Foreskin keratinocyte (primary cell): ENCODE measurements at places on chromosomes 7 and 10.

DNA sequence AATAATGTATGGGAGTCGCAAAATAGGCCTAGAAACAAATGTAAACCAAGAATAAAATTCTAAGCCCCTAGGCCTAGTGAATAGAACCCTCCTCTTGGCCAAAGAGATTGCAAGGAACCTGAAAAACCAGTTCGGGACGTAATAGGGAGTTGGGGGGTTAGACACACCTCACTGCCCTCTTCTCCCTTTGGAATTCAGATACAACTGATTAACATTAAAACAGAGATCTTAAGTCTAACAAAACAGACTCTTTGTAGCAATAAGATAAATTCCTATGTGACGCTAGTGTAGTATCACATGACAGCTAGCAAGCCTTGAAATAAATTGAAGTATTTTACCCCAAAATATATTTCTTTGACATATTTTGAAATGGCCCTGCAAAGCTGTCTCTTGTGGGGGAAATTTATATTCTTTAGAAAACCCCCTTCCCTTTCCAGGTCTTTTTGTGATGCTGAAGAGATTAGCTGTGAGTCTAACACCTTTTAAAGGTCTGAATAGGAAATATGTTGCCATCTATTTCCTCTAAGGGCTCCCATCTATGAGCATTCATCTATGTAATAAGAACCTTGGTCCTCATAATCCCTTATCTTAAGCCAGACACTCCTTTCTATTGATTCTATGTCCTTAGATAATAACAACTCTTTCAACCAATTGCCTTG, 623.4 kb upstream of the NRG3 start:
- peak; percentile 1 for DNase-seq

DNA sequence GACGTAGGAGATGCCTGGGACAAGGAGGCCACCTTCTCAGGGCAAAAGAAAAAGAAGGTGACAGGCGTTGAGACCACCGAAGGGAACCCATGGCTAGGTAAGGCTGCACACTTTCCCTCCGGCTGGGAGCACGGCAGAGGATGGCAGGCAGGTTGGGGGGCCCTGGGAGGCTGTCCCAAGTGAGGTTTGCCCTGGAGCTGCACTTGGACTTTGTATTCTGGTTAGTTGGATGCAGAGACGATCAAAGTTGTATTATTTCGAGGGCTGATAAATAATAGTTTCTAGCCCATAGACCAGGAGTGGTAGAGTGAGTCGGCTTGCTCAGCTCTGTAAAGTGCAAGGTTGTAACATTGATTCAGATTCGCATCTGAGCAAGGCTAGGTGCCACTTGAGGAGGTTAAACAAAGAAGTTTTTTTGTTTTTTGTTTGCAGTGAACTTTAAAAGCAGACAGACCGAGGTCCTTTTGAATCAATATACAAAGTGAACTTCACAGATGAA, 608 bp downstream of the ENTPD7 start:
- DNase-seq: no peak

GRCh38 chr10:52653263-52653909, 119.2 kb downstream of the MBL2 start:
- DNase-seq: no peak

GRCh38 chr10:122050311-122050710, 61.3 kb downstream of the TACC2 start:
- no peak for DNase-seq

GRCh38 chr10:64506963-64507362, 985.8 kb downstream of the REEP3 start:
- DNase-seq: no peak

- DNase-seq: no peak
These were observed 46.7 kb upstream of the STRIP2 start for GRCh38 chr7:129387537-129387936.

DNA sequence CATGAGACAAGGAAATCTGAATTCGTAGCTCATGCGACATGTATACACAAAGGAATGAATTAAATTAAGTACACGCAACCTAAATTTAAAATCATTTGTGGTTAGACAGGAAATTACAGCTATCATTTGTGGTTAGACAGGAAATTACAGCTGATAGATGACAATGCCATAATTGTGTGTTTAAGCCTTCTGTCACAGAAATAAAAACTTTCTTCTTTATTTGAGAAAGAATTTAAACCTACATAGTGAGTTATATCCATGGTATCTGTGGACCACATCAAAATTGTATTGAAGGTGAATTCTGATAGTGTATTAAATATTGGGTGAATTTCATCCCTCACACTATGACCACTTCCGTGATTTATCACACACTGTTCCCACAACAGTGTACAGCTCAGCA, 362.9 kb downstream of the MAGI2 start:
- DNase-seq: peak; percentile 18

DNA sequence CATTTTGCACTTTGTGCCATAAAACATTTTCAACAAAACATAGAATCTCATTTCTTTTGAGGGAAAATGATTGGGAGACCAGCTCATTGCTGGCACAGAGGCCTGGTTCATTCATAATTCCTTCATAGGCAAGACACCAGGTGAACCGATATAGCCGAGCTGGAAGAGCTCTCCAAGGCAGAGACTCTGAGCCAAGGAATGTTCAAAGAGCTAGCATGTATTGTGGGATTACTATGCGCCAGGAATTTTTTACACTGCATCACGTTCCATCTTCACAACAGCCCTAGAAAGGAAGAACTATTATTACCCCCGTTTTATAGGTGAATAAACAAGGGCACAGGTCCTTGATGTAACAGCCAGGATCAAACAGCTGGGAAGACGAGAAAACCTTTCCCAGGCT, 2.1 kb upstream of the IL6 start:
- no peak for DNase-seq

GRCh38 chr7:38232502-38233366, 40.7 kb downstream of the TARP start:
- no peak for DNase-seq

DNA sequence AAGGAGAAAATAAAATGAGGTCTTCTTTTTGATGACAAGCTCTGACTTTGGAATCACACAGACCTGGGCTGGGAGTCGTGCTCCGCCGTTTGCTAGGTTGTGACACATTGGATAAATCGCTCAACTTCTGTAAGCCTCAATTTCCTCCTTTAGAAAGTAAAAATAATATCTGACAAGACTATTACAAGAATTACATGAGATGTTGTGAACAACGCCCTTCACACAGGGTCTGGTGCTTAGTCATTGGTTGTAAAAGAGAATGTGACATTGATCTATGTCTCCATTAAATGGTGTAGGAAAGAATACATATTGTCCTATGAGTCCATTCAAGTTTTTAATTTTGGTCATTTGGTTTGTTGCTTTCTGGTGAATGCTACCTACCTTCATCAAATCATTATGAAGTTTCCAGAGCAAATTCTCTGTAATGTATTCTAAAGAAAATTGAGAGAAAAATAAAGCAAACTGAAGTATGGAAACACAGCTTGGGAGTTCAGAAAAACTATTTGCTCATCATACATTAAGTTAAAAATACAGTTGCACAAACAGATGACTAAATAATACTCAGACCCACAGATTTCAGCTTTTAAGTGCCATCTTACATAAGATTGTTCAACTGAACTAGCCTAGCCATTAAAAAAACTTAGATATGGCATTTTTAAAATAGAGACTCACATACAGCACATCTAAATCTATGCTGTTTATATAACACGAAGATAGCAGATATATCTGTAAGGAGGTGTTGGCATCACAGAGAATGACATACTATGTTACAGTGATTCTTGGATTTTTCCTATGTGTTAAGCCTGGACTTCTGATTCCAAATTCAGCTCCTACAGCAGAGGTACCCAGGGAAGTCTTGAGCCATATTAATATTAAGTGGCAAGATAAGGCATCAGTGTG, 12.3 kb upstream of the ADRB1 start:
- DNase-seq: no peak

- DNase-seq: no peak
These were observed 25.0 kb downstream of the RGS10 start for GRCh38 chr10:119517235-119518141.

DNA sequence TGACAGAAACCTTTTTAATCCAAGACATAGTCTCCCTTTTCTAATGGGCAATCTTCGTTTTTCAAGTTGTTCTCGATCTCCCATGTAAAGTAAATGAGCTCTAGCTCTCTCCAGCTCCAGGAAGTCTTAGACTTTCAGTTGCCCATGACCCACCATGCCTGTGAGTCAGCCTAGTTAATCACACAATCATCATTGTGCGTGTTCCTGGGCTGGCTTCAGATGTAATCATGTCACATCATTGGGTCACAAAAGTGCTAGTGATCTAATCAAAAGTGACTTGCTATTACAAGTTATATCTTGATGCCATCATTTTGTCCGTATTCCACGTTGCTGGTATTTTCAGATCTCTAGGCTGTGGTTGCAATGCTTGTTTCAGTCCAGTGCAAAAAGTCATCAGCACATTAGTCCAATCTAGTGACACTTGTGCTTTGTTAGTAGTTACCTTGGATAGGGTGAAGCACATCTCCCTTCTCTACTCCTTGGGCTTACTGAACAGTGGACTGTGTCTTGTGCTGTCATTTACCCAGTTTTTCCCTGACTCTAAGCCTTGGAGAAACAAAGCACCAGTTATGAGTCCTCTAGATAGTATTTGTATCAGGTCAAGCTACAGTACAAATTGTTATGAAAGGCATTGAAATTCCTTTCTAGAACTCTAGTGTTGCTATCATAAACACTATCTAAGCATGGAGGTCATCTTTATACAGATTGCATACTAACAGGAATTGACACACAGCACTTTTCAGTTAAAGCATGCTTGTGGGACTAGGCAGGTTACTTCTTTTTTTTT, 316.6 kb downstream of the GFRA1 start:
- DNase-seq: peak; percentile 37

GRCh38 chr10:123146894-123147634, 872 bp upstream of the HMX2 start:
- DNase-seq: no peak

DNA sequence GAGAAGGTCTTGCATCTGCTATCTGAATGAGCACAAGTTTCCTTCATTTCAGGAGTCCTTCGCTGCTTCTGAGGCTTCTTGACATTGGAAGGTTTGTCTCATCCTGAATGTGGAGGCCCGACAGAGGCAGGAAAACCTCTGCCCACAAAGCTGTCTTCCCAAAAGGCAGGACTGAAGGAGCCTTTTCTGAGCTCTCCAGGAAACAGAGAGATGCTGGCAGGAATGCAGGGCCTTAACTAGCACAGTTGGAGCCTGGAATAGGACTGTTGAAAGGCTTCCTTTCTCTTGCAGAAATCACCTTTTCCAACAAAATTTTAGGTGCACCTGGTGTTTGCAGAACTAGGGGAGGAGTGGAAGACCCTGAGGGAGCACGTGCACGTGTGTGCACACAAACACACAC, 637.4 kb upstream of the MKI67 start:
- no peak for DNase-seq
